NCI-H460 (cell line): ENCODE measurements at places on chromosomes 12 and 14.

- DNase-seq: peak; percentile 21
These were observed 35.7 kb downstream of the HNRNPC start for GRCh38 chr14:21233457-21234076.

DNA sequence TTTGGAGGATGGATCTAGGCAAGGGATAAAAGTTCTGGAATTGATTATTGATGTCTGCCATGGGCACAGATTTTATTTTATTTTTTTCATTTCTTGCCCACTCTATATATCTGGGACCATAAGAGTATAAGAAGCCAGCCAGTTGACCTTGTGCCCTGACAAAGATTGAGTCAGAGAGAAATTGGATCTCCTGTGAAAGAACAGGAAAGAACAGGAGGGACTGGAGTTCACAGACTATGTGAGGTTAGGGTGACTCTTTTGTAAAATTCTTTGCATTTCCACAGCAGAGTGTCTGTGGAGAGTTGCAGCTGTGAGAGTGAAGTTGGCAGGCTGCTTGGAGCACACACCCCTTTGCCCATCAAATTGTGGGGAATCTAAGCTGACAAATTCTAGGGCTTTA, 358.4 kb upstream of the TBX3 start:
- DNase-seq: no peak

DNA sequence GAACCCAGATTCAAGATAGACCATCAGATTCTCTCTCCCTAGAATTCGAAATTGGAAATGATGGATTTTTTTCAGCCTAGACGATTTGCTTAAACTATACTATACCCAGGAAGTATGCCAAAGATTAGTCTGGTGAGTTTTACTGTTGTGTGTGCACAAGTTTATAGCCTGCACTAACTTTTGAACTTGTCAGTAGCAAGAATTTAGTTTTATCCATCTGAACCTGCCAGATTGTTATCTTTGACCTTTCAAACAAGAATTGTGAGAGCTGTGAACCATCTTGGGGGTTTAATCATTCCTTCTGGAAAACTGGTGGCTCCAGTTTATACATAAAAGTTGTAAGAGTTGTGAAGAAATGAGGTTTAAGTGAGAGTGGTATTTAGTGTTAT, 243.5 kb upstream of the DAAM1 start:
- DNase-seq: no peak

DNA sequence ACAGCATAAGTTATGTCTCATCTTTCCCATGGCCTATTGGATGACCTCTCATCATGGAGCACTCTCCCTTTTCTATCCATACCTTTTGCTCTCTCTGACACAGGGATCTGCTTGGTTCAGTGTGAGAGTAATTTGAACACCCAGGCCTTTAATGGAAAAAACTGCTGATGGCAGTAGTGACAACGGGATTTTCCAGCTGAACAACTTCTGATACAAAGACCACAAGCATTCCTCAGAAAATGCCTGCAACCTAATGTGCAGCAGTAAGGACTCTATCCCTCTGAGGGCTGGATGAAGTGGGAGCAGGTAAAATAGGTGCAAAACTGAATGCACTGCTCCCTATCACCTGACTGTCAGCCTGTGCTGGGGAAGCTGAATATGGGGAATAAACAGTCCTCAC, 51.0 kb downstream of the KANSL2 start:
- no peak for DNase-seq

DNA sequence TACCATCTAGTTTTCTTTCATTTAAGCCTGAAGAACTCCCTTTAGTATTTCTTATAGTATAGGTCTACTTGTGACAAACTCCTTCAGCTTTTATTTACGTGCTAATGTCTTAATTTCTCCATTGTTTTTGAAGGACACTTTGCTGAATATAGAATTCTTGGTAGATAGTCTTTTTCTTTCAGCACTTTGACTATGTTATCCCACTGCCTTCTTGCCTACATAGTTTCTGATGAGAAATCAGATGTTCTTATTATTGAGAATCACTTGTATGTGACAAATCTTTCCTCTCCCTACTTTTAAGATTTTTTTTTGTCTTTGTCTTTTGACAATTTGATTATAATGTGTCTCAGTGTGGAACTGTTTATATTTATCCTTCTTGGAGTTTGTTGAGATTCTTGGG, 5.1 kb upstream of the MIS18BP1 start:
- no peak for DNase-seq

DNA sequence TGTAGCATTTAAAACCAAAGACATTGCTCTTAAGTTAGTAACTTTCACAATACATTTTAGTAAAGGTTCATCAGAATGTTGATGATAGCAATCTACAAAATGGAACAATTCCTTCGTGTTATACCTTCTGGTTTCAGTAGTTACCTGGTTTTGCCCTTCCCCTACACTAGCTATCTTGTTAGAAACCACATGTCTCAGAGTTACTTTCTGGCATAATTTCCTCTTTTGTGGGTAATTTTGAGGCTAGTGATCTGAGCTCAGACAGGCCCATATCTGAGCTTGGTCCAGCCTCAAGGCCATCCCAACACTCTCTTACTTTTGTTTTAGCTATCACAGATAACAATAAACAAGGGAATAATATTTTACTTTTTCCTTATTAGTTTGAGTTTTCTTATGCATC, 196.9 kb downstream of the KITLG start:
- no peak for DNase-seq

DNA sequence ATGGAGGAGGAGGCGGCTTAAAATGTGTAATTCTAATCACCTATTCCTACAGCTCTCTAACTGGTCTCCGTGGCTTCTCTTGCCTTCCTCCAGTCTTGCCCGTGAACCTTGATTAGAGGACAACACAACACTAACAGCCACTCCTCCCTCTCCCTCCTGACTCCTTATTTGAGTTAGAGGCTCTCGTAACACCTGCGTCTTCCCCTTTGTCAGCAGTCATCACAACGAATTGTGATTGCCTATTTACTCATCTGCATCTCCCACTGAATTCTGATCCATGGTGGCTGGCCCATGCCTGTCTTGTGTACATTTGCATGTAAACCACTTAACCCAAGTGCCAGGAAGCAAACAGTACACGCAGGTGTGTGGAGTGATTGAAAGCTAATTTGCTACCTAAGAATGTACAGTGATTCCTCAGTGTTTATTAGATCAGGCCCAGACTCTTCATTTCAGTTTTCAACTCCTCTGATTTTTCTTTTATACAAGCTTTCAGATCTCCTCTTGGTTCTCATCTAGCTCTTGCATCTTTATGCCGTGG, 154.5 kb downstream of the MON2 start:
- no peak for DNase-seq

DNA sequence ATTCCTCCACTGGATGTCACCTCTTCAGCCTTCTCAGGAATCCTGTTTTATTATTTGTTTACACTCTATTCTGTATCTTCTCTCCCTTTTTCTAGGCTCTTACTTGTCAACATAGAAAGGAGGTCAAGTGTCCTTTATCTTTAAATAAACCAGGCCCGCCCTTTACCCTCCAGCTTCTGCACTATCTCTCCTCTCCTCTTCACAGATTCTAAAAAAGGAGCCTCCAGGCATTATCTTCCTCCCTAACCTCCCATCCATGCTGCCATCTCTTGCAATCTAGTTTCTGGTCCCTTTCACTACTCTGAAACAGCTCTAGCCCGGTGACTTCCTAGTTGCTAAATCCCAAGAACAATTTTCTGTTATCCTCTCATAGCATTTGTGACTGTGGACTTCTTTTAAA, 24.1 kb upstream of the ARID2 start:
- DNase-seq: no peak

- DNase-seq: no peak
These were observed 34.3 kb upstream of the ATP2A2 start for GRCh38 chr12:110246636-110247339.

DNA sequence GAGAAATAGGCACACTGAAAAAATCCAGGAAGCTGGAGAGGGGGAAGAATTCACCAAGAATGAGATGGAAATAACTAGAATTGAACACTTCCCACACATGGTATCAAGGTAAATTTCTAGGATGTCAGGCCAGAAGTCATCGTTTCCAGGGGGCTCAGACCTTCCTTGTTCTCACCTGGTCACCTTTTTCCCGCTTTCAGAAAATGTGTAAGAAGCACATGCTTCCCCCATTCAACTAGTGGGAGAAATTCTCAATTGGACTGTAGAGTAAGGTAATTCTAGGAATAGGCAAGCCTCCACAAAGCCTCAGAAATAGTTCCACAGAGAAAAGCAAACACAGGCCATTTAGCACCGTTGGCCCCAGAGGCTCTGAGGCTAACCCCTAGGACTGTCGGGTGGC, 2.8 kb upstream of the PTMS start:
- no peak for DNase-seq
